Panc1 (cell line): ENCODE measurements at places on chromosomes 2 and 18. TPM values are rescaled to one million over a fixed set of nuclear protein-coding genes. Genes with fewer than 3 reads are reported as not detected.

SNTG2 gene
- not detected for total RNA-seq

ABCG8 gene
- 0.03 TPM for total RNA-seq

MYCN gene
- not detected for total RNA-seq

TWSG1 gene
- 54.1 TPM for total RNA-seq

- H3K27ac ChIP-seq, result no peak overlapping the region
- H3K27me3 ChIP-seq, result no peaks in the 10 kb centered on the region
- no peaks in the 10 kb centered on the region for H3K36me3 ChIP-seq
Observed at GRCh38 chr2:136347981-136348380, 230.0 kb upstream of the CXCR4 start.

GRCh38 chr18:48866856-48867255, 83.9 kb downstream of the SMAD7 start:
- no peak for DNase-seq
- no peak overlapping the region for H3K27ac ChIP-seq
- no peak overlapping the region for H3K4me3 ChIP-seq
- H3K36me3 ChIP-seq, result no peaks in the 10 kb centered on the region
- H3K4me1 ChIP-seq, result peaks cover 4% of the 10 kb centered on the region

GRCh38 chr2:189515264-189515663, 65.3 kb downstream of the SLC40A1 start:
- no peaks in the 10 kb centered on the region for H3K4me1 ChIP-seq
- no peaks in the 10 kb centered on the region for H3K36me3 ChIP-seq
- no peak overlapping the region for H3K27ac ChIP-seq
- no peak overlapping the region for H3K4me3 ChIP-seq

DNA sequence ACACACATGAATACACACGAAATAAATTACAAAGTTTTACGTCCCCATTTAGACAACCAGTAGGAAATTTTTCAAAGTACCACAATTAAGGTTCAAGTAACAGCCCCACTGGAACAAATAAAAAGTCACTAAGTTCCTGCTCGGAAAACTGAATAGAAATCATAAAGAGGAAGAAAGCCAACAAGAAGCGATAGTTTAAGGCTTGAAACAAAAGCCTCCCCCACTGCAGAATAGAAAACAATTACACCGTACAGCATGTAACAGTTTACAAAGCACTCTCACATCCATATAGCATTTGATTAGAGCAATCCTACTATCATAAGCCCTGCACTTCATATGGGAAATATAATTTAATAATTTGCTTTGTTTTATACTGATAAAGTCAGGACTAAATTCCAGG, 15.5 kb downstream of the KLF7 start:
- DNase-seq, result no peak
- H3K36me3 ChIP-seq, result no peaks in the 10 kb centered on the region
- no peak overlapping the region for H3K27ac ChIP-seq

DNA sequence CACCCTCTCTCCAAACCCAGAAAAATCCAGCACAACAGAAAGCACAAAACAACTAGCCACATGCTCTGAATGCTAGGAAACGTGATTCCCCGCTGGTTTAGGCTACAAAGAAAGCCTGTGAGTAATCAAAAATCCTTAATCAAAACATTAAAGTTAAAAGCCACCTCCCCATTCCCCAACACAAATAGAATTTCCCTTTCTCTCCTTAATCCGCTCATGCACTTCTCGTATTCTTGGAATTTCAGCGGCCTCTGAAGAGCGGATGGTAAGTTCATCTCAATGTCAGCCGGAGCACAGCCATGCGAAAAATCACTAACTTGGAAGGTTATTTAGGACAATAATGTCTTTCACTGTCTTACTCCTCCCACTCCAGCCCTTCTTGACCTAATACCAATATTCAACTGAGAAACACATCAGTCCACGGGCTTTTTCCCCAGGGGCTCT, 126.7 kb downstream of the OSBPL1A start:
- no peaks in the 10 kb centered on the region for H3K27me3 ChIP-seq
- H3K36me3 ChIP-seq, result no peaks in the 10 kb centered on the region
- peak overlapping the region; percentile 79 for H3K27ac ChIP-seq
- H3K4me3 ChIP-seq, result peak overlapping the region; percentile 77
- no peak for DNase-seq
- peaks cover 20% of the 10 kb centered on the region for H3K4me1 ChIP-seq

- H3K36me3 ChIP-seq, result no peaks in the 10 kb centered on the region
- H3K27me3 ChIP-seq, result 0 out of 2 replicates have a peak, but pooled peaks cover under 1% of the 10 kb centered on the region
- H3K4me3 ChIP-seq, result no peak overlapping the region
- no peaks in the 10 kb centered on the region for H3K4me1 ChIP-seq
- no peak for DNase-seq
Observed at GRCh38 chr2:238938401-238939055, 90.6 kb downstream of the TWIST2 start.

DNA sequence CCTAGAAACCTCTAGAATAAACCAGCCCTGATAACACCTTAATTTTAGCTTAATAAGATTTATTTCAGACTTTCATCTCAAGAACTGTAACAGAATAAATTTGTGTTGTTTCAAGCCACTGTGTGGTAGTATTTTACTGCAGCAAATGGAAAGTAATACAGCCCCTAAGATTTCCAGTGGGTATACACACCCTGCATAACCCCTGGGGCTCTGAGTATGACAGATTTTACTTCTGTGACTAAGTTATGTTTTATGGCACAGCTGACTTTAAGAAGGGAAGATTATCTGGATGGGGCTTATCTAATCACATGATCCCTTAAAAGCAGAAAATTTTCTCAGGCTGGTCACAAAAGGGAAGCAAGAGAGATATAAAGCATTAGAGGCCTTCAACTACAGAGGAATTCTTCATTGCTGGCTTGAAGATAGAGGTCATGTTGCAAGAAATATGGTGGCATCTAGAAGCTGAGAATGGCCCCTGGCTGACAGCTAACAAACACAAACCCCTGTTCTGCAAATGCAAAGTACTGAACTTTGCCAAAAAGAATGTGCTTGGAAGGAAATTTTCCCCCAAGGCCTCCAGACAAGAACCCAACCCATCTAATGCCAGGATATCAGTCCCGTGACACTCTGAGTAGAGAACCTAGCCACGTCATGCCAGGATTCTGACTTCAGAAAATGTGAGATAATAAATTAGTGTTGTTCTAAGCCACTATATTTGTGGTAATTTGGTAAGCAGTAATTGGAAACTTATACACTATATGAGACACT, 67.8 kb upstream of the SLC9A2 start:
- H3K27me3 ChIP-seq, result no peaks in the 10 kb centered on the region
- no peaks in the 10 kb centered on the region for H3K36me3 ChIP-seq
- H3K4me3 ChIP-seq, result no peak overlapping the region
- no peak overlapping the region for H3K27ac ChIP-seq
- DNase-seq, result no peak
- no peaks in the 10 kb centered on the region for H3K4me1 ChIP-seq

DNA sequence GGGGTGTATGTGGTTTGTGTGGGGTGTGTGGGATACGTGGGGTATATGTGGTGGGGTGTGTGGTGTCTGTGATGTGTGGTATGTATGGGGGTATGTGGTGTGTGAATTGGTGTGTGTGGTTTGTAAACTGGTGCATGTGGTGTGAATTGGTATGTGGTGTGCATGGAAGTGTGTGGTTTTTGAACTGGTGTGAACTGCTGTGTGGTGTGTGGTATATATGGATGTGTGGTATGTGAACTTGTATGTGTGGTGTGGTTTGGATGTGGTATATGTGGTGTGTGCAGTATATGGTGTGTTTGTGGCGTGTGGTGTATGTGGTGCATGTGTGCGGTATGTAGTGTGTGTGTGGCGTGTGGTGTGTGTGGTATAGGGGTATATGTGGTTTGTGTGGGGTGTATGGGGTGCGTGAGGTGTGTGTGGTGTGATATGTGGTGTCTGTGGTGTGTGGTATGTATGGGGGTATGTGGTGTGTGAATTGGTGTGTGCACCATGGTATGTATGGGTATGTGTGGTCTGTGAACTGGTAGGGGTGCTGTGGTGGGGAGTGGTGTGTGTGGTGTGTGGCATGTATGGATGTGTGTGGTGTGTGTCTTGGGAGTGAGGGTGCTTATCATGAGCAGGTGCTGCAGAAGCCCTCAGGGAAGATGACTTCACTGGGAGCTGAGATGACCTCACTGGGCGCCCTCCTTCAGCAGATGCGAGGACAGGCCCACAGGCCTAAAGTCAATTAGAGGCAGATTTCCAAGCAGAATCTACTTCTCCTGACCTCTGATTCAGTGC, 209.6 kb upstream of the TNP1 start:
- H3K4me3 ChIP-seq, result no peak overlapping the region
- no peak for DNase-seq
- no peaks in the 10 kb centered on the region for H3K27me3 ChIP-seq
- H3K27ac ChIP-seq, result no peak overlapping the region
- H3K4me1 ChIP-seq, result no peaks in the 10 kb centered on the region
- no peaks in the 10 kb centered on the region for H3K36me3 ChIP-seq

DNA sequence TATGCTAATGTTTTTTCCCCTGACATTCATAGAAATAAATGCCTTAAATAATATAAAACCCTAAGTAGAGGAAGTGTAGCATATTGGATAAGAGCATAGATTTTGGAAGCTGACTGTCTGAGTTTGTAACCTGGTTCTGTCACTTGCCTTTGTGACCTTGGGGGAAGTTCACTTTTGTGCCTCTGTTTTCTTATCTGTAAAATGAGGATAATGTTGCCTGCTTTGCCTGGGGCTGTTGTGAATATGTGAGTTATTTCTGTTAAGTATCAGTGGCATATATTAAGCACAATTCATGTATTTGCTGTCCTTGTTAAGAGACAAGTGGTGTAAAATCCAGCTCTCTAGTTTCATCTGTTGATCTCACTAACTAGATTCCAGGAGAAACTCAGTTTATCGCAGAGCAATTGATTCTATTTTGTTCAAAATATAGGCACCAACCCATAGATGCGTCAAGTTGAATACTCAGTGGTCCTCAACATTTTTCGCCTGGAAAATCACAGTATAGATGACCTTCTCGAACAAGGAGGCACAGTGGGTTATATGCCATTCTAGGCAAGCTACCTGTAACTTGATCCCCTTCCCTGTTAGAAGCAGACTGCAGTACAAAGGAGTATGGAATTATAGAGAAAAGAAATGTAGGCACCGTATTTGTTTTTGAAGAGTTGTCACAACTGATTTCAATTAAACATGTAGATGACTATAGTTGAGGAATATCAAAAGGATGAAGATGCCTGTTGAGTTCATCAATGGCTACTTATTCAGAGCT, 67.0 kb downstream of the SOCS6 start:
- no peak for DNase-seq
- H3K4me1 ChIP-seq, result peaks cover 20% of the 10 kb centered on the region
- H3K27ac ChIP-seq, result peak overlapping the region; percentile 97
- no peaks in the 10 kb centered on the region; the same call in 1 of the 2 replicates for H3K36me3 ChIP-seq

DNA sequence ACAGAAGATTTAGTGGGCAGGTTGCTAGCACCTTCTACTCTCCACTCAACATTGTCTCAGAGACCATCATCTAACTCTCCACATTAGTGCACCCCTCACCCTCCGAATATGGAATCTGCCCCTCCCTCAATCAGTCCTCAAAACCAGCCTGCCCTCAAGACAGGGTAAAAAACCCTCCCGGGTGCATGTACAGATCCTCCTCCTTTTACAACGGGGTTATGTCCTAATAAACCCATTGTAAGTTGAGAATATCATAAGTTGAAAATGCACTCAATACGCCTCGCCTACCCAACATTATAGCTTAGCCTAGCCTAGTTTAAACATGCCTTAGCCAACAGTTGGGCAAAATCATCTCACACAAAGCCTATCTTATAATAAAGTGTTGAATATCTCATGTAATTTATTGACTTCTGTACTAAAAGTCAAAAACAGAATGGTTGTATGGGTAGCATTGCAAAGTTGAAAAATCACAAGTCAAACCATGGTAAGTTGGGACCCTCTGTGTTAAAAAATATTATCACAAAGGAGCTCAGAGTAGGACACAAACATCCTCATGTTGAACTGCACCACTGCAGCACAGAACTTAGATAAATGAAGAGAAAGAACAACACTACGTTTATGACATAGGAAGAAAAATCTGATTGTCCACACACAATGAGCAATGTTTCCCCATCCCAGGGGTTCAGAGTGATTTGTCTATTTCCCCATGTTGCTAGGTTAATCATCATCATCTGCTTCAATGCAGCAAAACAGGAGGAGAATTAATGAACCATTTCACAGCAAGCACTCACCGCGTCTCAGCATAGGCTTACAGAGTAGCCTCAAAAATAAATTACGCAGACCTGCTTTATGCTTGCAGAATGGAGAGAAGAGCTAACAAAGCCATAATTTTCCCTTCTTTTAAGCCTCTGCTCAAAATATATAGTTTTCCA, 184.1 kb upstream of the ARL4C start:
- no peaks in the 10 kb centered on the region for H3K36me3 ChIP-seq
- no peak overlapping the region for H3K27ac ChIP-seq
- no peaks in the 10 kb centered on the region for H3K27me3 ChIP-seq
- H3K4me1 ChIP-seq, result peaks cover 16% of the 10 kb centered on the region
- H3K4me3 ChIP-seq, result no peak overlapping the region

DNA sequence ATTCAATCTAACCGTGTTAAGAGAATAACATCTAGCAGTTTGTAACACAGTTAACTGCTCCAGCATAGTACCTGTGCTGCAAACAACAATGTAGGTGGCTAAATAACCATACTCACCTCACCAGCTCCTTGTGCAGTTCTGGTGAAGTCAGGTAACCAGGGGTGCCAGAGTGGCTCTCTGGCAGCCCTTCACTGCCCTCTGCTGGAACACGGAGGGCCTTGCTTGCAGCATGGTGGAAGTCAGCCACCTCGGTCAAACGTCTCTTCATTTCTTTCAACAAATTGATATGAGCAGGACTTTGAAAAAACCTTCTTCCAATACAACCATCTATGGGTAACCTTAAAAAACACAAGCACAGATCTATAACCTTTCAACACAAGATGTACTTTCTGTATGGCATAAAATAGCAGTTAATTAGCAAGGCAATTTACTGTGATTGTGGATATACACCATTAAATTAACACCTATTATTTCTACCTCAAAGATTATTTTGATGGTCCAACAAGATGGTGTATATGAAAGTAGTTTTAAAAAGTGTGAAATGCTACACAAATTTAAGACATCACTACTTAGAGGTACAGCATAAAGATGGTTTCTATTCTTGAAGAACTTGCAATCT, 56.6 kb downstream of the EPG5 start:
- no peaks in the 10 kb centered on the region for H3K4me1 ChIP-seq
- H3K4me3 ChIP-seq, result no peak overlapping the region
- H3K27me3 ChIP-seq, result no peaks in the 10 kb centered on the region

DNA sequence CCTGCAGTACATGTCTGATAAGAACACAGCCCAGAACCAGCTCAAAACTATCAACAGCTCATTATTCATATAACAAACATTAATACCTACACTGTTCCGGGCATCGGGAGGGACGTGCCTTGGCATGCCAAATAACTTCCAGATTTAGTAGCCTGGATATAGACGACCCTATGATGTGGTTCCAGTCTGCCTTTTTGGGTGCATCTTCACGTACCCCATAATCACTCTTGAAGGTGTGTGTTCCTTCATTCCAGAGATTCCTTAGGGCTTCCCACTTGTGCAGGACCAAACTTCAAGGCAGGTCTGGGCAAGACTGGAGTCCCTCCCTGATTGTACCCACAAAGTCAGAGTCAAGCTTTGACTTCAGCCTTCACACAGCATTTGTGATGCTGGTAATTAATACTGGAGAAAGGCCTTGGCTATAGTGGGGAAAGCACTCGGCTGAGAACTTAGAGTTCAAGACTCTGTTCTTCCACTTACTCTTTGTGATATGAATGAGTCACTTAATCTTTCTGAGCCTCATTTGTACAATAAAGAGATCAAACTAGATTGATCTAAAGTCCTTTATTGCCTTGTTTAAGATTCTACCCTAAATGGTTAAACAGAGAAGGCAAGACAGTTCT, 27.7 kb upstream of the SPATS2L start:
- H3K27me3 ChIP-seq, result no peaks in the 10 kb centered on the region
- DNase-seq, result no peak
- H3K36me3 ChIP-seq, result no peaks in the 10 kb centered on the region
- no peak overlapping the region for H3K27ac ChIP-seq
